ENCODE measurements at places on chromosomes 1 and 21. TPM values are rescaled to one million over a fixed set of nuclear protein-coding genes. Genes with fewer than 3 reads are reported as not detected.

DNA sequence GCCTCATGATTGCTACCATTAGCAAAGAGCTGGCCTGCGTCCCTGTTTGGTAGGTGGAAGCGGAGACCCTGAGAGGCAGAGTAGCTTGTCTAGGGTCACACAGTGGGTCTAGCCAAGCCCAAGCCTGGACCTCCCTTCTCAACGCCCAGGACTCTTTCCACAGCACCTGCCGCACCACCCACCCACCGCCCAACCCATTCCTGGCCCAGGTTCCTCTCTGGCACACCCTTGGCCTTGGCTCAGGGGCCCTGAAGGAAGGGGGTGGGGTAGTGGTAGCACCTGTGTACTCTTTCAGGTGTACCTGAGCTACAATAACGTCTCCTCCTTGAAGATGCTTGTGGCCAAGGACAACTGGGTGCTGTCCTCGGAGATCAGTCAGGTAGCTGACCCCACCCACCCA is 19.3 kb downstream of the FAM151A start:
- DNase-seq = no peak

DNA sequence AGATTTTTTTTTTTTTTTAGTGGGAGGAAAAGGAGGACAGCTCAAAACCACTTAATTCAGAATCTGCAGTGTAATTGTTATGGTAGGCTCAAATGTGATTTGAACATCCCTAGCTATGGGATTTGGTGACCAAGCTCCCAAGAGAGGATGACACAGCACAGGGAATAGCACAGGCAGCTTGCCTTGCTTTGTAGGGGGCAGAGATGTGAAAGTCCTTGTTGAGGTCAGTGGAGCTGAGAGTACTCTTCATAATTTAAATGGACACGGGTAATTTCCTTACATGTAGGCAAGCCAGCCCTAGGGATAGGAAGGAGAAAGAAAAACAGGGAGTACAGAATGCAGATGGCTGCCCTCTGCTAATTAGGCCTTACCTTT is 3.2 kb upstream of the UCK2 start:
- no peak for DNase-seq

- DNase-seq = no peak
Observed at GRCh38 chr1:51331206-51332100, 1.1 kb upstream of the TTC39A start.

DNA sequence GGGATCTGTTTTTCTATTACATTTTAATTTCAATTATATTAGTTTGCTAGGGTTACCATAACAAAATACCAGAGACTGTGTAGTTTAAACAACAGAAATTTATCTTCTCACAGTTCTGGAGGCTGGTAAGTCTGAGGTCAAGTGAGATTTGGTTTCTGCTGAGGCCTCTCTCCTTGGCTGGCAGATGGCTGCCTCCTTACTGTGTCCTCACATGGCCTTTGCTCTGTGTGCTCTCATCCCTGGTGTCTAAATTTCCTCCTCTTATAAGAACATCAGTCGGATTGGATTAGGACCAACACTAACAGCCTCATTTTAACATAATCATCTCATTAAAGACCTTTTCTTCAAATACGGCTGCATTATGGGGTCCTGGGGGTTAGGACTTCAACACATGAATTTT is 195.2 kb upstream of the CHODL start:
- DNase-seq = no peak

DNA sequence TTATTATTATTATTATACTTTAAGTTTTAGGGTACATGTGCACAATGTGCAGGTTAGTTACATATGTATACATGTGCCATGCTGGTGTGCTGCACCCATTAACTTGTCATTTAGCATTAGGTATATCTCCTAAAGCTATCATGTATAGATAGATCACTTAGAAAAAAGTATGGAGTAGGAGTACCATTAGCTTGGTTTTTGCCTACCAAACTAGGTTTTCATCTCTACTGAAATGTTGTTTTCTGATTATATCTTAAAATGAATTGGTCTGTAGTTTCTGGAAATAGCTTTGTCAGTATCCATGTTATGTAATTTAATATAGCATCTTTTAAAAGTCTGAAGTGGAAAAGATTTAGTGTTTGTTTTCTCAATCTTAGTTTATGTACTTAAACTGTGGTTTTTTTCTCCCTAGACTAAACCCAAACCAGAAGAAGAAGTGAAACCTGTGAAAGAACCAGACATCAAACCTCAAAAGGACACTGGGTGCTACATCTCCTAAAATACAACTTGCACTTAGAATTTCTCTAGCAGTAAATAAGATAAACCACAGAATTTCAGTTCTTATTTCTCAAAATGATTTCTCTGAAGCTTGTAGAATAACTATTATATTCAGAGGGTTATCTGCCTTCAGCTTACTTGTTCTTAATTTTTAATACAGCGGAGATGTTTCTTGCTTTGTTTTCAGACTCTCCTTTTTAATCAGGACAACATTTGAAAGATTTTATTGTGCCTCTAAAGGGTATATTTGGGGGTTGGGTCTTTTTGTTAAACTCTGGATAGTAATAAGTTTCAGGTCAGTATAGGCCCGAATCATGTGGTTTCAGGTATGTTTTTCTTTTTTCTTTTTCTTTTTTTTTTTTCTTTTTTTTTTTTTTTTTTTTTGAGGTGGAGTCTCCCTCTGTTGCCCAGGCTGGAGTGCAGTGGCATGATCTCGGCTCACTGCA is 4.5 kb upstream of the FAM177B start:
- no peak for DNase-seq

- DNase-seq = no peak
Observed at GRCh38 chr1:85229574-85230097, 28.8 kb upstream of the SYDE2 start.

- DNase-seq = no peak
Observed at GRCh38 chr1:177211231-177211630, 40.5 kb downstream of the BRINP2 start.

MNDA gene
- not detected for total RNA-seq

All from osteocyte (in vitro differentiated cells).